Epithelial cell of proximal tubule (primary cell): ENCODE measurements at places on chromosomes 1 and 21.

GRCh38 chr1:29736582-29737188 is 500.4 kb downstream of the PTPRU start:
- DNase-seq: no peak

- no peak for DNase-seq
Measured at GRCh38 chr1:220225957-220226356, 46.3 kb downstream of the RAB3GAP2 start.

DNA sequence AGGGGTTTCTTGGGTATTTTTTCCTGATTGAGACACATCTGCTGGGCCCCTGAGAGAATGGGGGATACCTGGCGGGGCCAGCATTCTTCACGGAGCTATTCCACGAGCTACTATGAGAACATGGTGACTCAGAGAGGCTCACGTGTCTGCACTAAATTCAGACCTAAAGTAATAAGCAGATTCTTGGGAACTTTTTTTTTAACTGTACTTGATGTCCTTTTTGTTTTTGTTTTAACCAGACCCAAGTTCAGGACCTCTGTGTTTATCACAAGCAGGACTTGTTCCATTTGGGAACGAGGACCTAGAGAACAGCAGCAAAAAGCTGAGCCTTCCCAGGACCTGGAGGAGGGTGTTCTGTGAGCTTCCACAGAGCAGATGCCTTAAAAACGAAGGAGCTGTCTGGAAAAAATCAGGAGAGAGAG is 44.0 kb downstream of the EVA1C start:
- DNase-seq: no peak

DNA sequence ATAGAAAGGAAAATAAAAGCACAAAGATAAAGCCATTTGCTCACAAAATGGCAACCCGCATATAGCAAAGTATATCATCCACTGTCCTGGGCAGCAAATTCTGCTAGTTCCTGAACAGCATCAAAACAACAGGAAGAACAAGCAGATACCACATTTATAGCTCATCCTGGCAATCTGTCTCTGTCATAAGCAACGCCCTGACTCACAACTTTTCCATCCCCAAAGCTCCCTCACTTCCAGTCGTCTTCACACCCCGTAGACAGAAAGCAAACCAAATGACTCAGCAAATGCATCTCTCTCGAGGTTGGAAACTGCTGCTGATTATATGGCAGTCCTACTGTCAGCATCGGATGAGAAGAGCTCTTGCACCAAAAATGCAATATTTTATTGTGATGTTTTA is 65.8 kb downstream of the AK5 start:
- peak; percentile 45 for DNase-seq

DNA sequence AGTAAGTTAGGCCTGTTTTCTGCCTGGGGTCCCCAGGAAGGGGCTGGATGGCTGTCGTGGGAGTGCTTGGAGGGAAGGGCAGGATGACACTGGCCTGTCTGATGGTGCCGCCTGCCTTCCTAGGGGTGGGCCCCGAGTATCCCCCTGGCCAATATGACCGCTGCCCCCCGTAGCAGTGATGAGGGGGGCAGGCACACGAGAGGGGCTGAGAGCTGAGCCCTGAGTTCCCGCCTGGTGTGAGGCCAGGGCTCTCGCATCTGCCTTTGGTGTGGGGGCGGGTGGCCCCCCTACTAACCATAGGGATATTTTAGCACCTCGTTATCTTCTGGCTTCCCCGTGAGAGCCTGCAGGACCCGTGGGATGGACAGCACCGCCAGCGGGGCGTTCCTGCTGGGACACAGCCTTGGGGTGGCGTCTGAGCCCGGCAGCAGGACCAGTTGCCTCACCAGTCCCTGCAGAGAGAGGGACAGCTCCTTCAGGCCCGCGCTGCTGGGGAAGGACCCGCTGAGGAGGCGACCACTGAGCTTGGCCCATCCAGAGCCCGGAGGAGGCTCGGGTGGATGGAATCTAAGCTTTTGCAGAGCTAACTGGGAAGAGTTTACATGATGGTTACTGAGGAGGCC is 10.4 kb downstream of the KRTAP10-1 start:
- DNase-seq: no peak
